ENCODE measurements at places on chromosomes 5 and 9. TPM values are rescaled to one million over a fixed set of nuclear protein-coding genes. Genes with fewer than 3 reads are reported as not detected.

The S1PR3 gene
- polyA plus RNA-seq, result 1.7 TPM

DNA sequence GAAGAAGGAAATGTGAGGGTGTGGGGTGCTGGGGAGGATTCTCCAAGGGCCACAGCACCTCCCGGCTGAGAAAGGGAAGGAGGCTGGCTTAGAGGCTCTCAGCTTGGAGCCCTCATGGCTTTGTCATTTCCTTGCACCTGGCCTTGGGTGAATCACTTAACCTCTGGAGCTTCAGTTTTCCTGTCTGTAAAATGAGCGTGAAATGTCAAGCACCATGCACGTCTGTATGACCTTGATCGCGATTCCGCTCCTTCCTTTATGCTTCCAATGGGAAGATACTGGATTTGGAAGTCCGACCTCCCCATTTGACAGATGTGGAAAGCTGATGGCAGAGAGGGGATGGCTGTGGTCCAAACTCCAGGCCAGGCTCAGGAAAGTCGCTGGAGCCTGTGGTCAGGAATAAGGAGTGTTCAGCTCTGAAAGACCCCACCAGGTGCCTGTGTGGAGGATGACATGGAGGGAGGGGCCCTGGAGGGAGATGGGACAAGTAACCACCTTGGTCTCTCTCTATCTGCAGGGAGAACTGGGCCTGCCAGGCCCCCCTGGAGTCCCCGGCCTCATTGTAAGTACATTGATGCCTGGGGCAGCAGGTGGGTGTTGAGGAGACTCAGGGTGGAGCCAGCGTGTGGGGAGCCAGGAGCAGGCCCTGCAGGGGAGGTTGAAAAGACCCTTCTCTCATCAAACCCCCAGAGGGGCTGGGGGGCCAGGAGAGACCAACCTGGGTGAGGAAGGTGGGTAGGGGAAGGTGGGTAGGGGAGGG is 66.5 kb downstream of the COL27A1 start:
- H3K4me1 ChIP-seq, result peaks cover 4% of the 10 kb centered on the region
- no peaks in the 10 kb centered on the region for H3K36me3 ChIP-seq
- no peak overlapping the region for H3K4me3 ChIP-seq

DNA sequence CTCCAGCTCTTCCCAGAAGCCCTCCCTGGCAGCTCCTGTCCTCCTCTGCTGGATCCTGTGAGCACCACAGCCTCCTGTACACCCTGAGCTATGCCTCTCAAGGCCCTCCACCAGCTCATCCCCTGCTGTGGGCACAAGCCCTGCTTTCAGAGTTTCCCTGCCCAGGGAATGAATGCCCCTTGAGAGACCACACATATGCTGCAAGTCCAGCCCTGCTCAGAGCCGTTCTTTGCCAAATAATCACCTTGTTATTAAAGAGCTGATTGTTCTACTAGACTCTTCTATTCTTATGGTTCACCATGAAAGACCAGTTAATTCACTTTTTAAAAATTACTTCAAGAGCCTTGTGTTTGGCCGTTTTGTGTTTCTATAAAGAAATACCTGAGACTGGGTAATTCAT is 121.5 kb downstream of the MVB12B start:
- no peak overlapping the region for H3K4me3 ChIP-seq
- H3K4me1 ChIP-seq, result no peaks in the 10 kb centered on the region
- no peak for DNase-seq
- H3K27me3 ChIP-seq, result no peaks in the 10 kb centered on the region

DNA sequence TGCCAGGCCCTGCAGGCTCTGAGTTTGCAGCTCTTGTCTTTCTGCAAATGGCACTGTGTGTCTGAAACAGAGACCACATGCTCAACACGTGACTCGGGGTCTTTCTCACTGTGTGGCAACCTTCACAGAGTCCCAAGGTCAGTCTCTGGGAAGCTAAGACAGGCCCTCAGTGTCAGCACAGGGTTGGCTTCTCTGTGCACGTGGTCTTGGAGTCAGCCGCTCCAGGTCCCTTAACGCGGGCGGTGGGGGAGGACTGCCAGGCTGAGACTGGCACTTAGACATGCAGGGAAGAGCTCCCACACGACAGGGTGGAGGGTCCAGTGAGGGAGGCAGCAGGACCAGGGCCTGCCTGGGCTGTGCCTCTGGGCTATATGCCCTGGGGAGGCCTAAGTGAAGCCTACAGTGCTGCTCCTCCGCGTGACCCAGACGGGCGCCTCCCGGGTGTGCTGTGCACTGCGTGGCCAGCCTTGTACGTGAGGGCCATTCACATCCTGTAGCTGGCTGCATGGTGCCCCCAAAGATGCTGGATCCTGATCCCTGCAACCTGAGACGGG is 76.8 kb downstream of the ADAMTS2 start:
- H3K4me1 ChIP-seq, result peaks cover 19% of the 10 kb centered on the region
- peak; percentile 23 for DNase-seq
- H3K27ac ChIP-seq, result no peak overlapping the region
- no peak overlapping the region for H3K4me3 ChIP-seq
- H3K27me3 ChIP-seq, result no peaks in the 10 kb centered on the region
- H3K36me3 ChIP-seq, result no peaks in the 10 kb centered on the region

DNA sequence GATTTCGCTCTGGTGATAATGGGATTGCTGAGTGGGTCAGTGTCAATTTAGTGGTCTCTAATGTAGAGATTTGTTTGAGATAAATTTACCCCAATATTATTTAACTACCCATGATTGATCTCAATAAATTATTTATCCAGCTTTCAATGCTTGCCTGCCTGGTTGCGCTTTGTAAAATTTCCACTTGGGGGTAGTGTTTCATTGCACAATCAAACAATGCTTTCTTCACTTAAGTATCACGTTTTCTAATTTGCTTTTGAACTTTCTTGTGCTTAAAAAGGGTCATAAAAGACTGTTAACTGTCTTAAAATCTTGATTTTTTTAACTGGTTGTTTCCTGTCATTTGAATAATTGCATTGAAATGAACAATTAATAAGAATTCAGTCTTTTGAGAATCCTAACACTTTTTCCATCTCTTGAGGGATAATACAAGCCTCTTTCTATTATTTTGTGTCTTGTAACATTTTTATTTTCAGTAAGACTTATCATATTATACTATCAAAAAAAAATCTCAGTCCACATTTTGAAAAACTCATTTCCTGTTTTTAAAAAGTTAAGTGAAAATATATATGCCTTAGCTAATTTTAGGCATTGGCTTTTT is 18.7 kb downstream of the HSD17B4 start:
- H3K4me1 ChIP-seq, result no peaks in the 10 kb centered on the region
- peak; percentile 55 for DNase-seq
- H3K27ac ChIP-seq, result no peak overlapping the region
- H3K27me3 ChIP-seq, result no peaks in the 10 kb centered on the region

The SH3PXD2B gene
- polyA plus RNA-seq, result 7.4 TPM

- no peak overlapping the region for H3K4me3 ChIP-seq
- H3K4me1 ChIP-seq, result no peaks in the 10 kb centered on the region
- DNase-seq, result no peak
- H3K27me3 ChIP-seq, result no peaks in the 10 kb centered on the region
- H3K27ac ChIP-seq, result no peak overlapping the region
These were observed 48.9 kb upstream of the SPIN1 start for GRCh38 chr9:88339317-88339716.

The CRB2 gene
- not detected for polyA plus RNA-seq

The PROP1 gene
- polyA plus RNA-seq, result not detected

DNA sequence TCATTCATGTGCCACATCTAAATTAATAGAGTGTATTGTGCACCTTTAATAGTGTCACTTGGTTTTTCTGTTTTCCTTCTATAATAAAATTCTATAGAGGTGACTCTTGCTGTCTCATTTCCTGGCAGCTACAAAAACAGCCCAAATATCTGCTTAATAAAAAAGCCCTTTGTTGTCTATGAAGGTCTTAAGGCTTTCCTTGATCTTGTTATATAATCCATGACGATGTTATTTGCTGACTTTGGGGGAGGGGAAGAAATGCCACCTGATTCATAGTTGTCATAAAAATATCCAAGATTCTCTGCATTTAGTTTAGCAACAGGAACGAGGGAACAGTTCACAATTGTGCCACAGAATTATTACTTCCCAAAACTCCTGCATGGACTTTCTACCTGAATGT is 31.3 kb downstream of the CPEB4 start:
- no peak overlapping the region for H3K4me3 ChIP-seq
- DNase-seq, result no peak
- H3K27me3 ChIP-seq, result no peaks in the 10 kb centered on the region
- H3K4me1 ChIP-seq, result peaks cover 79% of the 10 kb centered on the region

GRCh38 chr5:73183000-73183399 is 10.0 kb downstream of the TMEM174 start:
- DNase-seq, result no peak
- no peak overlapping the region for H3K27ac ChIP-seq
- no peaks in the 10 kb centered on the region for H3K36me3 ChIP-seq
- no peak overlapping the region for H3K4me3 ChIP-seq
- H3K27me3 ChIP-seq, result peaks cover 5% of the 10 kb centered on the region

Data from stomach (tissue), 19 donors.